CD4-positive, alpha-beta T cell treated with Interleukin-4 for 4 hours (primary cell): ENCODE measurements at places on chromosomes 3 and 15.

- DNase-seq = no peak
Measured at GRCh38 chr15:99016680-99017321, 9.2 kb upstream of the PGPEP1L start.

- no peak for DNase-seq
Measured at GRCh38 chr3:113275929-113276750, 64.8 kb downstream of the BOC start.

GRCh38 chr3:127480196-127480954 lies 110.2 kb downstream of the TPRA1 start:
- DNase-seq = no peak

- no peak for DNase-seq
Measured at GRCh38 chr15:73338058-73338457, 30.7 kb downstream of the HCN4 start.

GRCh38 chr15:63939531-63940130 lies 105.9 kb upstream of the HERC1 start:
- DNase-seq = peak; percentile 40

- DNase-seq = no peak
Measured at GRCh38 chr3:118931996-118932395, 102.7 kb downstream of the IGSF11 start.

DNA sequence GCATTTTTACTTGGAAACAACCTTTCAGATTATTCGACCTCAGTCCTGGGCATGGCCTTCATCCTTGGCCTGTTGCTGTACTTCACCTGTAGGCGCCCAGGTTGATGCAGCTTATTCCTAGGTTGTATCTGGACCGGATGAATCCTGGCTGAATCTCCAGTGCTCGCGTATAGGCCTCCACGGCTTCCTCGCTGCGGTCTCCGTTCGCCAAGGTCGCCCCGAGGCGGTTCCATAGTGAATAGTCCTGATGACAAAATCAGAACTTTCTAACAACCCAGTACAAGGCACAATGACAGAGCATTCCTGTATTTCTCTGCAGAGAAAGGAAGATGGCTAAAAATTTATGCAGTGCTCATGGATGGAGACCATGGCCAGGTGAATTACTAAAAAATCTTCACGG lies 154.7 kb downstream of the USP13 start:
- no peak for DNase-seq

DNA sequence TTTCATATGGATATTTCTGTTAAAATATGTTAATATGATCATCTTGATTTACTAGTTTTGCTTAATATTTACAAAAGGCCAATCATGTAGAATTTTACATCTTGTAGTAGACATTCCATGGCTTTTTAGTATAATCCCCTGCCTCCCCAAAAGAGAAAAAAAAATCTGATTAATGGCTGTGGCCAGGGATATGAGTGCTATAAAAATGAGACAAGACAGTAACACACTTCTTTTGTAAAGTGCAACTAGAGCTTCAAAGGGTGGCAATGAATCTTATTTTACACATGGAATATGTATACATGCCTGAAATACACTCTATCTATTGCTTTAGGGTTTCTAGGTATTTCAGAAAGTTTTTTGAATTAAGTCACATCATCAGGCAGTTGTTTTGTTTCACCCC lies 112.2 kb upstream of the NANOGP8 start:
- no peak for DNase-seq

DNA sequence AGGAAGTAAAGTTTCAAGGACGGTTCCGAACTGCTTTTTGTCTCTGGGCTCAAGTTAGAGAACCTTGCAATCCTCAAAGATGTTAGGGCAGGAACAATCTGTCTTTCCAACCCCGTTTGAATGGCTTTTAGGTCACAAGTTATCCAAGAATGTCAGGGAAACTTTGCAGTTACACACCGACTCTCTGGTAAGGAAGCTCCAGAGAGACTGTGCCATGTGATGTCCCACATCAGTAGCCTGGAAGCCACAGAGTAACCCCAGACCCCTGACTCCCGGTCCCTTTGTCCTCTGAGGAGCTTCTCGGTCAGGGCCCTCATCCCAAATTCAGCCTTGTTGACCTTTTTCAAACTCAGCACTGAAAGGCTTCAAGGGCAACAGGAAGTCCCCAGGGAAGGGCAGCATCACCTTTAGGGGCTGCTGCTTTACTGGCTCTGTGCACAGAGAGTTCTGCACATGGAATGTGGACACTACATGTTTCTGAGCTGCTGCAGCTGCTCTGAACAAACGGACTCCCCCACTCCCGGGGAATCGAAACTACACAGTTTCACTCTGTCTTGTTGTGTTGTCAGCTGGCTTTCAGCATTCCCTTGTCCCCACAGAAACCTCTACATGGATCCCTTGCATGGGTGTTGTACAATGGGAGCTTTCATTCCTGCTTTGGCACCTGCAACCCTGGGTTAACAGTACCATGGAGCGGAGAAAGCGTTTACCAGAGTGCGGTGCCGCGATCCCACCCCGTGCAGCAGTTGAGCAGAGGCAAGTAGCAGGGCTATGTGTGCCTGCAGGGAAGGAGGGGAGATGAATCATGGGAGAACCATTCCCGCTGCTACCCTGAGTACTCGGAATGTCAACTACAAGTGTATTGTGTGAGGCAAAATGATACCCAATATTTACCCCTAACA lies 408.2 kb upstream of the THBS1 start:
- no peak for DNase-seq

GRCh38 chr15:41870689-41871081 lies 23.2 kb downstream of the SPTBN5 start:
- peak; percentile 62 for DNase-seq
